HuH-7.5 (cell line): ENCODE measurements at places on chromosomes 4 and X.

DNA sequence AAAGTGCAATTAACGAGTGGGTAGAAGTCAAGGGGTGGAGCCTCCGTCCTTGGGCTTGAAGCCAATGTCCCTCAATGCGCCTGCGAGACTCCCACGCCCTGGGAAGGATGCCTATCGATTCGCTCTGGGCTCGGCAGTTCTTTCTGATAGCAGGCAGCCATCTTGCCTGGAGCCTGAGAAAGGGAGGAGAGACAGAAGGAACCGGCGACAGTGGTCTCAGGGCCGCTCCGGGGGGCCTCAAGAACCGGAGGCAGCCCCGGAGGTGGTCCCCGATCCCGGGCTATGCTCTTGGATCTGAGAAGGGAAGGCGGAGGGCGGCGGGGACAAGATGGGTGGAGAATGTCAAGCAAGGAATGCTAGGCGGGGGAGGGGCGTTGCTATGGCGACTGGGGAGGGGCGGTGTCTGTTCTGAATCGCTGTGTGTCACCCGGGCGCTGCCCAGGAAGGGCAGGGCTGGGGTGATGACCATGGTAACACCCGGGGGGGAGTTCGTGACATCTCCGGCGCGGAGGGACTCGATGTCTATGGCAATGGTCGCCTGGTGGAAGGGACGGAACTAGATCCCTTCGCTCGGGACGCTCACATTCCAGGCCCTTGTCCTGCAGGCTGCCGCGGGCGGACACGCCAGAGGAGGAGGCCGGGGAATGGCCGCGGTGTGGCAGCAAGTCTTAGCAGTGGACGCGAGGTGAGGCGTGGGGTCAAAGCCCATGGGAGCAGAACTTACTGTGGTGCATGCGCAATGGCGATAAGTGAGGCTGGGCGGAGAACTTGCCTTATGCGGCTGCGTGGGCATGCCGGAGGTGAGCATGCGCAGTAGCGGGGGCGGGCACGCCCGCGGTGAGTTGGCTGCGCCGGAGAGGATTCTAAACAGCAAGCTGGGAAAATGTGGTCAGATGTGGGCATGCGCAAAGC lies at the start of gene WDR13:
TSS of gene WDR13 (plus strand) at position 140 of the 912 bp plus-strand sequence. CDS start at position 645, 505 bp downstream.
- peak; percentile 94 for DNase-seq

DNA sequence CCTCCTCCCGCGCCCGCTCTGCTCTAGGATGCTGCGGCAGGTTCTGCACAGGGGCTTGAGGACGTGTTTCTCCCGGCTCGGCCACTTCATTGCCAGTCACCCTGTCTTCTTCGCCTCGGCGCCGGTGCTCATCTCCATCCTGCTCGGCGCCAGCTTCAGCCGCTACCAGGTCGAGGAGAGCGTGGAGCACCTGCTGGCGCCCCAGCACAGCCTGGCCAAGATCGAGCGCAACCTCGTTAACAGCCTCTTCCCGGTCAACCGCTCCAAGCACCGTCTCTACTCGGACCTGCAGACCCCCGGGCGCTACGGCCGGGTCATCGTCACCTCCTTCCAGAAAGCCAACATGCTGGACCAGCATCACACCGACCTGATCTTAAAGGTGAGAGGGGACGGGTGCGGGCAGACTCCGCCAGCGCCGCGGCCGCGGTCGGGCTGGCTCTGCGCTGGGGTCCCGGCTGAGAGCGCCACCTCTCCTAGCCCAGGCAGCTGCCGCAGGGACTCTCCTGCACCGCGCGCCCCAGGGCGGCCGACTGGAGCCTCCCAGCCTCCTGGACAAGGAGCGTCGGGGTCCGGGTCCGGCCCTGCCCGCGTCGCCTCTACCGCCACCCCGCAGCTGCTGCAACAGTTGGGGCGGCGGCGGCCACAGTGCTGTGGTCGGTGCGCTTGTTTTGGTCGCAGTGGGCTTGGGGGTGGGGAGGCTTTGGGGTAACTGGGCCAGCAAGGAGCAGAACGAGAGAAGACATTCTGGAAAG lies at the start of gene PTCHD1:
TSS of gene PTCHD1 (plus strand) at position 2 of the 752 bp plus-strand sequence. CDS start at position 29, 27 bp downstream.
- DNase-seq = no peak

- DNase-seq = no peak
Observed at GRCh38 chrX:97751735-97752134, 868.0 kb downstream of the RPA4 start.

DNA sequence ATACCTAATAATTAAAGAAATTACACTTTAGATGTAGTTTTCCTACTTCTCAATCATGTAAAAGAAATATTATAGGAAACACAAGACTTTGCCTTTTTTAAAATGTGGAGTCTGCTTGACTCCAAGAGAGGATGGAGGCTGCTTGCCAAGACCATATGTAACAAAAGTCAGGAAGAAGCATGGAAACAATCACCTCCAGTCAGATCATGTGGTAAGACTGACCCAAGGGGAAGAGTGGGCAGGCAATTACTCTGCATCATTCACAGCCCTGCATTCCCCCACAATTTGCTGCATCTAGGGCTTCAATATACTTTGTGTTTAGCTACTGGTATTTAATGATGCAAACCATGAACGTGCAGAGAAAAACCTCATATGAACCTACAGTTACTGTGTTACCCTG lies 78.0 kb upstream of the RXFP1 start:
- no peak for DNase-seq

DNA sequence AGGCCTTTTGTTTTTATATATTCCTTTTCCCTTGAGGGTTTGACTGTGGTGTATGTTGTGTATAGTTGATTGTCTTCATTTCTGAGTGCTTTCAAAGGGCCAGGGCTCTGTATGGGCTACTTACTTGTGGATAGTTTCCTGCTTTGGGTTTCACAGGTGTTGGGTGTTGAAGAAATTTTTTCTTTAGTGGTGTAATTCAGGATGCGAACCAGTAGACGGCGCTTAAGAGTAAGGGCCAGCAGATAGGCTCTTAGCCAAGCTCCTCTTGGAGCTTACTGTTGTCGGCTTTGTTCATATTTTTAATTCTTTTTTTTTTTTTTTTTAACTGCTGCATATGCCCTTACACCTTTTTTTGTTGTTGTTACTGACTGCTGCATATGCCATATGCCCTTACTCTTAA lies 276.3 kb upstream of the GALNT7 start:
- no peak for DNase-seq

DNA sequence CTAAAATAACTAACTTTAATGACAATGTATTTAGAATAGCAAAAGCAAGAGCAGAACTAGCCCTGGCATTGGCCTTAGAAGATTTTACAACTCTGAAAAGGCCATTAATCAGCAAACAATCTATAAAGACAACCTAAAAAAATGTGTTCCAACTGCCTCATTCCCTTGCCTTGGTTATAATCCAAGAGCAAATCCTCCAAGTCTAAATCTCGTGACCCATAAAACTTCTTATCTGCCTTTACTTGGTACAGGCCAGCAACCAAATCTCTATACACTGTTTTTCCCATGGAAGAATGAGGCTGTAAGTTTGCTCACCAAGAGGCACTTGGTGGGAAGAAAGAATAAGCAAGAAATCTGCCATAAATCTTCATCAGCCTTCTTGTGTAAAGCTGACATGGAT lies 175.3 kb upstream of the MID1 start:
- DNase-seq = no peak

DNA sequence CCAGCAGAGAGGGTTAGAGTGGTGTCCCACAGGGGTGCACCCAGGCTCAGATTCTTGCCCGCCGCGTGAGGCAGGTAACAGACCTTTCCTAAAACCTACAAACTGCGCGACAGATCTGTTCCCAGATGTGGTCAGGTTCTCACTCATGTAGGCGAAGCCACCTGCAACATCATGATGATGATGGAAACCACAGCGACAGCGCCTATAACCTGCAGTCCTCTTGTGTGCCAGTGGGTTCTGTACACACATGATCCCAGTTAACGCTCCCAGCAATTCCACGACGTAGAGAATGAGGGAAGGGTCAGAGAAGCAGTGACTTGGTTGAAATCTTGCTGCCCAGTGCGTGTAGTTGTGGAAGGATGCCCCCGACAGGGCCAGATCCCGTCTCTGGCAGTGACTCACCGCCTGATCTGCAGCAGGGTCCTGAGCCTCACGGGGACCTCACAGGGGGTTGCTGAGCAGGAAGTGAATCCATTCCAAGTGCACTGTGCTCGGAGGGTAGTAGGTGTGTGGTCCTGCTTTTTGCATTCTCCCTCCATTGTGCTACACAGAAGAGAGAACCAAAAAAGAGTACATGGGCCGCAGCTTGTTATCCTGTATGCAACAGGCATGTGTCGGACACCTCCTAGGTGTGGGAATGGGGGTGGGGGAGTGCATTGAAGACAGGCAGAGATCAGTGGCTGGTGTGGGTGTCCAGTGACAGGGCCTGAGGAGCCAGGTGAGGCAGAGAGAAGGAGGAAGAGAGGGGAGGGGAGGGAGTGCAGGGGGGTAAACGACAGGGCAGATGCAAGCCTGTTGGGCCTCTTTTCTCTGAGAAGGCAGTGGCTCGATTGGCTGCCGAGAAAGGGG lies 66.6 kb downstream of the MTMR1 start:
- DNase-seq = no peak

DNA sequence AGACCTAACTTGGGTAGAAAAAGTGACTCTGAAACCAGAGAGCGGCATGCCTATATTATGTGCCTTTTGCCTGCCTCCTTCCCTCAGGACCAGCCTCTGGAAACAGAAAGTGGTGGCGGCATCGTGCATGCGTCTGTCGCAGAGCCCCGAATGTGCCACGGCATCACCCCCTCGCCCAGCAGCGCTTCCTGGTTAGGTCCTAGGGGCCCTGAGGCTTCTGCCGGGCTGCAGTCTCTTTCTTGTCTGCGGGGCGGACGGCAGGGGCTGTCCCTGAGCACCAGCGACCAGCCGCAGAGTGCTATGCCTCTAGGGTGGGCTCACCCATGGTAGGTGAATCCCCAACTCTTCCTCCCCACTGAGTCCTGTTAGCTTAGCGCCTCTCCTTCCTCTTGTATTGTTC lies 68.7 kb downstream of the VSIG4 start:
- no peak for DNase-seq

DNA sequence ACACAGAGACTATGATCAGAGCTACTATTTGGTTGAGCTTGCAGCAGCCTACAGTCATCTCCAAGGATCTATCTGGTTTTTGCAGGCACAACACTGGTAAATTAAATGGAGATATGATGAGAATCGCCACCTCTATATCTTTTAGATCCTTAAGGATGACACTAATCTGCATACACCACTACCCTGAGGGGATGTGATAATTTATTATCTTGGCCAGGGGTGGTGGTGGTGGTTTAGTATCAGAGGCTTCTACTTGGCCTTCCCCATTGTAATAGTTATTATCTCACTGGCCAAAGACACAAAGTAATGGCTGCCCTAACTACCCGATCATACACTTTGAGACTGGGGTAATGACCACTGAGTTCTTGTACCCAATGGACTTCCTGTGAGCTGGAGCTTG lies 21.2 kb downstream of the CCDC160 start:
- no peak for DNase-seq

DNA sequence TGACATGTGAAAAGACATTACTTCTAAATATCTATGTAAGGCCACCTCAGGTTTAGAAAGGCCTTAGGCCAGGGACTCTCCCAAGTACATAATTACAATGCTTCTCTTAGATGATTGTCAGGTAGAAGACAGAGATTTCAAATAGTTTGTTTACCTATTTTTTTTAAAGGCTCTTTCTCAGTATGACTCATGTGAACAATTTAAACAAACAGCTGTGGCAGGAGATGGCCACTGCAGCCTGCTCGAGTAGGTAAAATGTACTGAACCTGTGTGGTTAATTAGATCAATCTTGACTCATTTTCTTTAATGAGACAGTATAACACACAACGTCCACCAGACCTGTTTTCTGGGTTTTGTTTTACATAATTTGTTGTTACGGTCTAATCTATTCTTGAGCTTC lies 50.2 kb downstream of the LEF1 start:
- DNase-seq = peak; percentile 8
